ENCODE measurements at places on chromosomes 1 and 21.

GRCh38 chr1:11078631-11079030, 18.8 kb upstream of the SRM start:
- DNase-seq: no peak

DNA sequence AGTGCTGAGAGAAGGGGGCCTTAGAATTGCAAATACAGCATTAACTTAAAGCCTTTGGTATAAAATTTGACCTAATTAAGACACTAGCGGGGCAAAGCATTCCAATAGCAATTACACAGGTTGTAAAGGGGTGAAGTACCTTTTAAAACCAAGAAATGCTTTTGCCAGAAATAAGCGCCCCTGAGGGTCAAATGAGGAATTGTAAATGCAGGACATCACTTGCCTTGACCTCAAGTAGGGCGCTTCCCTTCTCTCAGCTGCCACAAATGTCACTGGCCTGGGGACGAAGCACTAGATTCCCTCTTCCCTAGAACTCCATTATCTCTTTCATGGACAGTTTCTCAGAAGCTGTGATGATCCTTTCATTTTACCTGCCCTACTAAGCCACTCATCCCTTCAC, 48.3 kb downstream of the SEC16B start:
- no peak for DNase-seq

DNA sequence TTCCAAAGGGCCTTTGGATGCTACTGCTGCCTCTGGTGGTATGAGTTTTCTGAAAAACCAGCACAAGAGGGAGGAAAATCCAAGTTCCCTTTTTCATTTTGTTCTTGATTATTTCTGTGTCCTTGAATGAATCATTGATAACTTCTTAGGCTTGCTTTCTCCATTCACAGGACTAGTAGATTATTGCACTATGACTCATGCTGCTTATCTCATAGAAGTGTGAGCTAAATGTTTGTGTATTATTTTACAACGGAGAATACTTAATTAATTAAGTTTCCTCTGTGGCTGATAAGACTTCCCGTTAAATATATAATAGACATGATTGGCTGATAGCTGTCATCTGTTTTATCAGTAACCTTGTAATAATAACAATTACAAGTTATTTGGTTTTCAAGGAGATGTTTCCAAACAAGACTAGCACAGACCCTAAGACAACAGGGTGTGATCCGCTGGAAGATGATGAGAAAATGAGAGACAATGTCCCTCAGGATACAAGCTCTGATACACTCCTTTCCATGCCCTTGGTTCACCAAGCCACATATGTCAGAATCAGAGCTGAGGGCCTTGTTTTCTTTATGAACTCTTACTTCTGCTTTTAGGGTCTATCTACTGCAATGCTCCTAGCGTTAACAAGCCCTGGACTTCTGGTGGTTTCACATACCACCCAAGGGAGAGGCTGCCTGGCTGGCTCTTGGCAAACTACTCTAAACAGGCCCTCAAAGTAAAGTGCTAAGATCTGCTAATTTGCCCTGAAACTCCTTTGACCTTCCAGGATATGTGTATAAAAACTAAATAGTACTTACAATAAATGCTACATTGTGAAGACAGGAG, 1078.3 kb downstream of the TTLL7 start:
- peak; percentile 0 for DNase-seq

DNA sequence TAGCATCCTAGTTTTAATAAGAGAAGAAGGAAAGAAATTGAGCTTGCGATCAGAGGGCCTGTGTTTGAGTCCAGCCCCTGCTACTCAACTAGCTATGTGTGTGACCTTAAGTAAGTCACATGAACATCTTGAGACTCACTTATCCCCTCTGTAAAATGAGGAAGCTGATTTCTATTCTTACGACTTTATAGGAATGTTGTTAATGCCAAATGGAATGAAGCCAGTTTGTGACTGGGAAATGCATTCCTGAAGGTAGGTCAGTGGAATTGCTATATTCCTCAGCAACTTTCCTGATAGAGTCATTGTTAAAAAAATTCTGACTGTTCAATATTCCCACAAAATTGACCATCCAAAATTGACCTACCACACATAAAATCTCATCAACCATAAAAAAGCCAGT, 14.9 kb downstream of the FASLG start:
- no peak for DNase-seq

- no peak for DNase-seq
Measured at GRCh38 chr1:61056573-61057439, 25.6 kb upstream of the NFIA start.

- DNase-seq: no peak
Measured at GRCh38 chr1:103517380-103518047, 8.0 kb upstream of the RNPC3 start.

GRCh38 chr1:84988588-84988987, 8.3 kb downstream of the MCOLN2 start:
- no peak for DNase-seq

DNA sequence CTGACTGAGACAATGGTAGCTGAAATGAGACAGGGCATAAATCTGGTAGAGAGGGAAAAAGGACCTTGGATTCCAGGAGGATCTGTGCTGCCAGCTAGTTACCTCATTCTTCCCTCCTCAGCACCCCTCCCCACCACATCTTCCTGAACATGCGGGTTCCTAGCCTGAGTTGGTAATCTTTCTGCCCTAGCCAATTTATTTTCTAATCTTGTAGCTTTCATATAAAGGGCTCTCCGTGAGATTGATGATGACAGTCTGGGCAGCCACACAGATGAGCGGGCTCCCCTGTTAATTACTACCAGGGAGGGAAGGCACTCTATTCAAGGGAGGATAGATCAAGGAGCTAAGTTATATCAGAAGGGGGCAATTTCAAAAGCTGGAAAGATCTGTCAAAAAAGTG, 20.2 kb downstream of the ARHGEF11 start:
- DNase-seq: no peak

DNA sequence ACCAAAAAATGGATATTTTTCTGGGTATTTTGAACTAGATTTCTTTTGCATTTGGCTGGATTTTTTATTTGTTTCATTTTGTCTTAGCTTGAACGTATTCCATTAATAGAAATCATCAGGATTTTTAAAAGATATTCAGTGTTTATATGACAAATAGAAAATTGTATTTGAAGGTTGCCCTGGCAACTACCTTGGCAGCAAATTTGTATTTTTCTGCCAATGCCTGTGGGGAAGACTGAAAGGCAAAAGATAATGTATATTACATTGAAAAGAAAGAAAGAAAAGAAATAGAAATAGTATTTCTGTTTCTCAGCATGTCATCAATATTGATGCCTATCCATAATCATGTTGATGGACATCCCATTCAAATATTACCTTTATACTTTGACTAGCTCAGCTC, 16.8 kb downstream of the VCAM1 start:
- no peak for DNase-seq

- no peak for DNase-seq
Measured at GRCh38 chr1:178411756-178412399, 84.9 kb downstream of the CLEC20A start.

- no peak for DNase-seq
Measured at GRCh38 chr21:43211760-43212115, 42.9 kb downstream of the CRYAA start.

DNA sequence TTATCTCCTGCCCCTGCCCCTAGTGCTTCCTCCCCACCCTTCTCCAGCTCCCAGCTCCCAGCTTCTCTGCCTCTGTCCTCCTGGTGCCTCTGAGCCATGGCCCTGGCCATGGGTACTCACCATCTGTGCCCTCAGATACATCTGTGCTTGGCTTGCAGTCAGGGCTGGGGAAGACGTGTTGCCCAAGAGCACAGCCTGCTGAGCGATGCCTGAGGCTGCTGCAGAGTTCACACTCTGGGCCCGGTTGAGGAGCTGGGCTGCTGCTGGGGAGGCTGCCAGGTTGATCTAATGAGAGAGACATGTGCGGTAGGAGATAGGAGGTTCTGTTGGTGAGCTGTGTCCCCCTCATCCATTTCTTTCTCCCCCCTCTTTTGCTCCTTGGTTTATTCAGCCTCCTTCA, 49.4 kb upstream of the A3GALT2 start:
- DNase-seq: no peak

DNA sequence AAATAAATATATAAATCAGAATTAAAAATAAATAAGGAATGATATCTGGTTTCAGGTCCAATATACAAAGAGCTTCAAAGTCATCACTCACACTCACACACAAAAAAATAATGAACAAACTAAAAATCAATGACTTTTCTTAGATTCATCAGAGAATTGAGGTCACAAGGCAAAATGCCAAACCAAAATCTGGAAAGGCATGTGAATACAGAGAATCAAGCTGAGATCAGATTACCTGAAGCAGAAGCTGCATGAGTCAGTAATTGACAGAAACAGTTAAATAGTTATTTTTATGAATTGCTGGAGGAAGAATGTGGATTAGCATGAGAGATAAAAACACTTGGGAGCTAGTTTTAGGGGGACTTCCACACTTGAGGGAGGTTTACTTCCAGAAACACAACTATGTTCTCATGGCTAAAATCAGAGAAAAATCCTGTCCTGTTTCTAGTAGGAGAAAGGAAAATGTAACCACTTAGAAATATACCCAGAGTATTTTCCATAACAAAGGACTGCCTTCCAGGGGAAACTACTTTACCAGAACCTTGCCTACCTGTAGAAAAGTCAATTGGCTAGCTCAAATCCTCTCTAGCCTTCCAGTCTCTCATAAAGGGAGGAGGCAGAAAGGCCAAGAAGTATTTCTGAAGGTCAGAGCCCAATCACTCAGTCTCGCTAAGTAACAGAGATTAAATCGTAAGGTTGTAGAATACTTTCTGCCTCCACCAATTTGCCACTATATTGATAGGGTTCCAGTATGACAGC, 536.6 kb upstream of the NR5A2 start:
- DNase-seq: no peak

GRCh38 chr1:153520818-153521476, 14.8 kb downstream of the S100A6 start:
- DNase-seq: no peak

DNA sequence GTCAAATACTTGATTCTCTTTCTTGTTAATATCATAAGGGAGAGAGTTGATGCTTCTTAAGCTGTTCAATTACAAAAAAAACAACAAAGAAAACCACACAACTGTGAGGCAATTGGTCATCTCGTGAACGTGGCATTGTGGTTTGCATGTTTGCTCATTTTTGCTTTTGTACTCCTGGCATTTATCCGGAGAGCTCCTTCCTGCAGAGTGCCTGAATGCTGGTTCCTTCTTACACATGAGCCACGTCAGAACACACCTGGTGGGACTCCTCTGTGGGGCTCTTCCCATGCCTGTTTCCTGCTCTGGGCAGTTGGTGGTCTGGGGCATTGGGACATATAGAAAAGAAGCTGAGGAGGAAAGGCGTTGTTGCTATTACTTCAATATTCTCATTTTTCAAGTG, 25.7 kb downstream of the KCNK1 start:
- no peak for DNase-seq

GRCh38 chr1:156712626-156713025, 7.2 kb upstream of the CRABP2 start:
- DNase-seq: no peak

DNA sequence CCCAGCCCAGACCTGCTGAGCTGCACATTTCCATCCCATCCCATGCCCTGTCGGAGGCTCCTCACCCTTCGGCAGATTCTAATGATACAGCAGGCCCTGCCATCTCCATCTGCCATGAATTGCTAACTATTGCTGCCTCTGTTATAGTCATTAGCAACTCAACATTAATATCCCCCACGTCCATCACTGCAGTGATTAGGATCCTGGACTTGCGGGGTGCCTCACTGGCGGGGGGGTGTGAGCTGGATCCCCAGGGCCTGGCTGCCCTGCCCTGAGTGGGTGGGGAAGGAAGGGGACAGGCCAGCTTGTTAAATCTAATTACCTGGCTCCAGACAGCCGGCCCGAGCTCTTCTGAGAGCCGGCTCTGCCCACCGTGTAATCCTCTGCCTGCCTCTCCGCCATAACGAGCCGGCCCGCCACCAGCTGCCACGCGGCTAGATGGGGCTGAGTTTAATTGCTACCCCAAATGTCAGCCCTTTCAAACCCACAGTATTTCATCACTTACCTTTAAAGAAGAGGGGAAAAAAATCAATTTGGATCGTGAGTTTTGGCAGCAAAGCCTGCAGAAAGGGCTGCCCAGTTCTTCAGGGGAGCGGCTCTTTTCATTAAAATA, 227.3 kb upstream of the CSF3R start:
- DNase-seq: no peak

- peak; percentile 83 for DNase-seq
Measured at GRCh38 chr1:222654849-222655248, 37.0 kb downstream of the MIA3 start.

- DNase-seq: no peak
Measured at GRCh38 chr1:41006942-41007865, 14.3 kb downstream of the SLFNL1 start.

DNA sequence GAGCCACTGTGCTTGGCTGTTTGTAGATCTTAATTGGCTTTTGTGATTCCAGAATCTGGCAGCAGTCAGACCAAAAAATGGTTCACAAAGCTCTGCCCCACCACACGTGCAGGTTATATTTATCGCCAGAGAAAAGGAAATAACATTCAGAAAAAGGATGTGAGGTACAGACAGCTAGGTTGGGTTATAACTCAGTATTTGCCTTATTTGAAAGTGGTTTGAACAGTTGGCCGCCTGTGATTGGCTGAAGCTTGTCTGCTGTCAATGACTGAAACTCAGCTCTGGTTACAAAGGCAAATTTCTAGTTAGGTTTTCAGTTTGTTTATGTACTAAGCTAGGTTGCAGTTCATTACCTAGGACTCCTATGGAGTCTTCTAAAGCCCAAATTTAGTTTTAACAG, 9.6 kb downstream of the SH3BGR start:
- DNase-seq: no peak

DNA sequence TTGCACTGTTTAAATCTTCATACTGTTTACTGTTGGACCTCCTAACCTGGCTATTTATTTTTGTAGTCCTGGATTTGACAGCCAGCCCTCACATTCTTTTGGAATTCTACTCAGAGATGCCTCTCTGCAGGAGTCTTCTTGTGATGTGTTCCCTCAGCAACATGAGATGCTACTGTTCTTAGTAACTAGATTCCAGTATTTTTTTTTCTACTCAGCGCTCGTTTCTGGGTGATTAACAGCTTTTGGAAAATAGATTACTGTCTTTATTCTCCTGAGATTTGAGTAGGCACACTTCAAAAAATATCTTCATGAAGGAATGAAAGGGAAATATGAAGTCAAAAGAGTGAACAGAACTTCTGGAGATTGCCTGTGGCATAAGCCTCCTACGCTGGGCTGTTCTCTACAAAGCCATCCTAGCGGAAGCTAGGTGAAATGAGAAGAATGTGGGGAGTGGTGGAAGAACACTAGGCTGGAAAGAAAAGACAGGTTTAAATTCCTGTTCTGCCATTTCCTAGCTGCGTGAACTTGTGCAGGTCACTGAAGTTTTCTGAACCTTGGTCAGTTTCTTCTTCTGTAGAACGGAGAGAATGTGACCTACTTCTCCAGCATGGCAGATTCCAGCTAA, 75.9 kb downstream of the LRRC8C start:
- no peak for DNase-seq

GRCh38 chr1:32709075-32709474, 6.5 kb upstream of the SYNC start:
- no peak for DNase-seq

Measured in KBM-7 (cell line).